Stimulated activated CD4-positive, alpha-beta T cell treated with anti-CD3 and anti-CD28 coated beads, Interleukin-4, amount 100 ng/mL, for 48 hours (primary cell): ENCODE measurements at places on chromosomes 11 and 22.

DNA sequence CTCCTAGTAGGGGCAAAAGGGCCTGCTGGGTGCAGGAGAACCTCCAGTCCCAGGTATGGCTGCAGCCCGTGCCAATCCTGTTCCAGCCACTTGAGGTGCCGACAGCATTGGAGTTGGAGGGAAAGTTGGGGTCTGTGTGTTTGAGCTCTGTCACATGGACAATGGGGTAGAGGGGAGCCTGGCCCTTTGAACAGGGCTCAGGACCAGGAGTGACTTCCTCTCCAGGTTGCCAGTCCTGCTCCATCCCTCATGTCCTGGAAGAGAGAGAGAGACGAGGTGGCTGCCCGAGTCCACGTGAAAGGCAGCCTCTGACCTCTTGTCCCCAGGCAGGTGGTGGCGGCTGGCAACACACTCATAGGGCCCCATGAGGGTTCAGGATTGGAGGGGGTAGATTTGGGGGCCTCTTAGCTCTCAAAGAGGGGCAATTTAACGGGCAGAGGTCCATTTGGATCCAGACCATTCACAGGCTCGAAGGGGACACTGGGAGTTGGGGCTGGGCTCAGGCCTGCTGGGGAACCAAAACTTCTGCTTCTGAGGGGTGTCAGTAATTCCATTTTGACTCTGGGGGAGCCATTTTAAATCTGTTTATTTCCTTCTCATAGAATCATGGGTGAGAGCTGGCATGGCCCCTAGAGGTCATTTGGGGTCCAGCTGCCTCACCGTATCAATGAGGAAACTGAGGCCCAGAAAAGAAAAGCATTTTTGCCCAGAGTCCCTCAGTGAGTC is 4.1 kb downstream of the ADORA2A start:
- no peak for DNase-seq

- DNase-seq = no peak
Measured at GRCh38 chr11:16404781-16405285, 48.5 kb upstream of the SOX6 start.

- DNase-seq = no peak
Measured at GRCh38 chr11:97754976-97755375, 1265.8 kb upstream of the CNTN5 start.

DNA sequence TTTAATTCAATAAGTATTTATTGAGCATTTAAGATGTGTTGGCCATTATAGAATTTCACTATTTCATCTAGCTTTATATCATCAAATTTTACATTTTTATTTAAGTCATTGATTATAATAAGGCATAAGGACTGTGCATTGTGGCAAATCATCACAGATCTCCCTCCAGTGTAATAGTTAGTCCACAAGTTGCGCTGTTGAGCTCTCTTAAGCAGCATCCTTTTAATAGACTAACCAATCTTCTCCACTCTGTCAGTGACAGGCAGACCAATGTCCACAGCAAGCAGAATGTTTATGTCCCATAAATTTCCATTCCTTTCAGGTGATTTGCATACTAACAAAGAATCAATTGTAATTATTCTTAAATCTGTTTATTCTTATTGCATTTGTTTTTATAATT is 595.3 kb upstream of the CCDC90B start:
- no peak for DNase-seq

- DNase-seq = no peak
Measured at GRCh38 chr22:42313204-42313603, 42.8 kb upstream of the TCF20 start.

- no peak for DNase-seq
Measured at GRCh38 chr11:46383974-46384701, 2.7 kb downstream of the MDK start.

- DNase-seq = no peak
Measured at GRCh38 chr11:57403802-57404147, 13.3 kb upstream of the PRG2 start.

- no peak for DNase-seq
Measured at GRCh38 chr22:28582806-28583205, 96.8 kb downstream of the TTC28 start.

GRCh38 chr11:32374261-32374711 is 61.1 kb downstream of the WT1 start:
- peak; percentile 34 for DNase-seq

DNA sequence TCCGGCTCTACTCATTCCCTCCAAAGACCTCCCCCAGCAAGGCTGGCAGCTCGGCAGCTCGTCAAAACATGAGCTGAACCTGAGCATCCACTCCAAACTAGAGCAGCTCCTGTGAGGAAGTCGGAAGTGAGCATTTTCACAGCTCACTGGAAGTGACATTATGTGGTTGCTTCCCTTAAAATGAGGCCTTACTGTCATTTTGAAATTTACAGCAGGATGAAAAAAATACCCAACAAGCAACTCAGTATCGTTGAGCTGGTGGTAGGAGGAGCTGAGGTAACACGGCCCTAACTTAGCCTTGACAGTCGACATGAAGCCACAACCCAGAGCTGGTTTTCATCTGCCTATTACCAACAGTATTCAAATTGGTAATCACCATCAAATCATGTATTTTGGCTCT is 38.0 kb upstream of the ARFGAP3 start:
- DNase-seq = no peak

DNA sequence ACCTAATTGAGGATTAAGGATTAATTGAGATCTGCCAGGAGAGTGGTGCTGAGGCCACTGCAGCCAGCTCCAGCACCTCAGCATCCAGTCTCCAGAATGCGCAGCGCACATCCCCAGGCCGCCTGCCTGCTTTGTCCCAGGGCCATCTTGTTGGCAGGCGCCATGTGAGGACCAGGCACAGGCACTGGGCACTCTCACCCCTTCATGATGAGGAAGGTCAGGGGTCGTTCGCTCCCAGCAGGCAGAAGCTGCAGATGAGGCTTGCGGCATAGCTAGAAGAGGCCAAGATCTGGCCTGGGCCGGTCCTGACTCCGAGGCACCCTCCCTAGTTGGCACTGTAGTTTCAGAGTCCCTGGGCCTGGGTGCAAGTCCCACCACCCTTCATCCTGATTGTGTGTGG is 6.4 kb downstream of the CABP2 start:
- no peak for DNase-seq

DNA sequence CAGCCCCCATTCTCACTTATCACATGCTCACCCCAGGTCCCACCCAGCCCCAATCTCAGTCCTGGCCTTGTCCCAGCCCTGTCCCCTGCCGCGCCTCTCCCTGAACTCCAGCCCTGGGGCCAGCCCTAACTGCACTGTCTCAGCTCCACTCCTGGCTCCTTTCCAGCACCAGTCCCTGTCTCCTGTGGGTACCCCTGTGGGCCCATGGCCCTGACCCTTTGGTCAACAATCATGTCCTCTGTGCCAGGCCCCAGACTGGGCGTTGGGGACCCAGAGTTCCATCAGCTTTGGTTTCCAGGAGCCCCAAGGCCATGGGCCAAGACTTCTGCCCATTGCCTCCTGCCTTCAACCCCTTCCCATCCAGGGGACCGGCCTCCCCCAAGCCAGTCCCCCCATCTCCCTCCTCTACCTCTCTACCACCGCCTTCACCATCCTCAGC is 757 bp downstream of the SPI1 start:
- no peak for DNase-seq

DNA sequence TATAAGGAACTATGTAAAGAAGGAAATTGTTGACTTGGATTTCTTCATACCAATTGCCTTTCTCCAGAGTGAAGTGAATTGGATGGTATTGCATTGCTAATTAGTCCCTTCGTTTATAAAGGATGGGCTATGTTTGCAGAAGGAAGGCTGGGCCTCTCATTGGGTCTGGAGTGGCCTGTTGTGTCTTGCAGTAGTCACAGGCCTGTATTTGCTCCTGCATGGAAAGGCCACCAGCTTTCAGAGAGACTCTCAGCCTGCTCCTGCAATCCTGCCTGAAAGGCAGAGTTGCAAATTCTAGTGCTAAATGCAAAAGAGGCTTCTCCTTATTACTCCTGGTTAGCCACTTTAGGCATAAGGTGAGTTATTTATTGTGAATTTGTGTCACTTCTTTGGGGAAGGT is 103.8 kb downstream of the EXT2 start:
- DNase-seq = no peak

DNA sequence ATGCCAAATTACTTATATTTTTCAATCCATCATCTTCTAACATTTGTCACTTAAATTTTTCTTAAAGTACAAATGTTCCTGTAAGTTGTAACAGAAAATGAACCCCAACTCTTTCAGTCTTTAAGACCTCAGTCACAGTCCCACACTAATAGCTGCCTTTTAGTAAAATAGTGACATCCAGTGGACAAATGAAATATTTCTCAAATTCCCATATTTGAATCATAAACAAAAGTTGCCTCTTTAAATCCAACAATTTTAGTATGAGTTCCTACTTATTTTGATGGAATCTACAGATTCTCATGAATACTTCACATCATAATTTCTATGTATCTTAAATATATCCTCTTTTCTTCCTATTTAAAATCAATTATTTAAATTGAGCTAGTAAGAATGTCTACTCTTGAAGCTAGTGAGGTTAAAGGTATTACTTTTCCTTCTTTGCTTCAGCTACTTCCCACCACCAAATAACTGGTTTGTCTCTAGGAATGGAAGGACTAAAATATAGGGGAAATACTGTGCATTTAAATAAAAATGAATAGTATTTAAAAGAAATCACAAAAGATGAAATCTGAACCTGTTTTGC is 9.2 kb downstream of the LIN7C start:
- DNase-seq = no peak

DNA sequence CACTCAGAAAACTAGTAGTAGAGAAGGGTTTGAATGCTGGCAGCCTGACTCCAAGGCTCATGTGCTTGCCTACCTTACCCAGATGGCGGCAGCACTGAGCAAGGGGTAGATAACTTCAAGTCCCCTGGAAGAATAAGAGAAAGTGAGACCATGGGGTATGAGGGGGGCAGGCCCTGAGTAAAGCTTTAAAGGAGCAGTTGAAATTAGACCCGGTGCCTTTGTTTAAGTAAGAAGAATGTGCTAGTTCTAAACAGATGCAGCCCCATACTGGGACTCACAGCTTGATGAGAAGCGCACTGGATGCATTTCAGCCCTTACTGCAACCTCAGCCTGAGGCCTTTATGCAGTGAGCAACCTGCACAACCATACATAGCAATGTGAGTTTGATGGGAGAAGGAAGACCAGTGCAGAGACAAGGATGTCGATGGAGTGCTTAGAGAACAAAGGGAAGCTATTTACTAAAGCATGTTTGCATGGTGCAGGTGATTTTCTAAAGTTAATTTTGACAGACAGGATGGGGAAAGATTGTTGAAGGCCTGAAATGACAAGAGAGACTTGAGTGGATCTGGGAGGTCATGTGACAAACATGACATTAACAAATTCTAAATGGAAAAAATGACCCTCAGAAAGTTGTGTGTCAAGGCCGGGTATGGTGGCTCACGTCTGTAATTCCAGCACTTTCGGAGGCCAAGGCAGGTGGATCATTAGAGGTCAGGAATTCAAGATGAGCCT is 27.1 kb upstream of the TMA7B start:
- peak; percentile 62 for DNase-seq

DNA sequence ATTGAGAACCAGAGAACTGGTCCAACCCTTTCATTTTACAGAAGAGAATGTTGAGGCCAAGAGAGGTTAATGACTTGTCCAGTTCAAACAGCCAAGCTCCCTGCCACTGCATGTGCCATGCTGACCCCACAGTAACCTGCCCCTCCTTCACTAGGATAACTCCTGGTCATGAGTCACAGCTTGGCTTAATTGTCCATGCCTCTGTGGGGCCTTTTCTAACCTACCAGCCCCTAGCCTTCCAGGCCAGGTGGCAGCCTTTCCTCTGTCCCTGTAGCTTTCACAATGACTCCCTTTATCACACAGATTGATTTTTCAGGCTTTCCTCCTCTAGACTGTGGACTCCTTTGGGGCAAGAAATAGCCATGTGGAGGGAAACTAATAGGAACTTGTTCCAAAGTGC is 97.2 kb downstream of the PIWIL4 start:
- no peak for DNase-seq

DNA sequence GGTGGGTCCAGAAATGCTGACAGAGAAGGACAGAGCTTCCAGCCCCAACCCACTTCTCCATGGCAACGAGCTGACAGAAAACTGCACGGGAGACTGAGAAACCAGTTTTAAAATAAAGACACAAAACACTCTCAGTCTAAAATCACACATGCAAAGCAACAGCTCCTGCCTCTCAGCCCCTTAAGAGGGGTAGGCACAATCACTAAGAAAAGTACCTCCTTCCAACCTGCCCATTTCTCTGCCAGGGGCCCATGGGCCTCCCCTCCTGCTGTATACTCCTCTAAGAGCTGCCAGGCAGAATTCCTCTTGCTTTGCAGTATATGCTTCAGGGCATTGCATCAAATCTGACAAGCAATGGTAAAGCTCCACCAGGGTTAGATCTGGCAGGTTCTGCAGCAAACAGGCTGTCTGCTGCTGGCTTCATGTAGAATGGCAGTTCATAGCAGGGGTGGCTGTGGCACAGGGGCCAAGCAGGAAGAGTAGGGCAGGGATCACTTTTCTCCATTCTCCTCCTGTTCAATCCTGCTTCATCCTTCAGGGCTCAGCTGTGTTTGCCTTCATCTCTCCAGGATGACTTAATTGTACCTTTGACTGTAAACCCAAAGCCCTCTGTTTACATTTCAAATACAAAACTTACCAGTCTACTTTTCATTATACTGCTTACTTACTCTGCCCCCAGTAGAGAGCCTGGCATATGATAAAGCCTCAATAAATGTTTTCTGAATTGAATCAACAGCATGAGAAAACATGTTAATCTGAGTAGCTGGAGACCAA is 77.7 kb downstream of the KCNC1 start:
- no peak for DNase-seq

GRCh38 chr22:48654492-48654891 is 1173.2 kb downstream of the BRD1 start:
- DNase-seq = no peak

- peak; percentile 15 for DNase-seq
Measured at GRCh38 chr11:33920838-33921613, 29.1 kb upstream of the LMO2 start.

DNA sequence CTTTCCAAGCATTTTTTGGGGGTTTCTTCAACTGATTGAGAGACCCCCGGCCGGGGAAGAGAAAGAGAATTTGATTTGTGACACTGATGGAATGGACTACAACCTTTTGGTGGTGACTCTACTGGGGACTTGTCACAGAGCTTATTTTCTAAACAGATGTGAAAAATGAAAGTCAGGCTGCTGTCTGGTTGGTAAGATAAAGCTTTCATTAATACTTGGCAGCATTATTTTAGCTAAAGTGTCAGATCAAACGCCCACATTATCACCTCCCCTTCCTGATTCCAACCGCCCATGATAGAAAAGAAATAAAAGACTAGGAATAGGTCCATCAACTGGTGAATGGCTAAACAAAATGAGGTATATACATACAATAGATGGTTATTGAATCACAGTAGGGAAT is 45.6 kb upstream of the EHF start:
- DNase-seq = no peak

DNA sequence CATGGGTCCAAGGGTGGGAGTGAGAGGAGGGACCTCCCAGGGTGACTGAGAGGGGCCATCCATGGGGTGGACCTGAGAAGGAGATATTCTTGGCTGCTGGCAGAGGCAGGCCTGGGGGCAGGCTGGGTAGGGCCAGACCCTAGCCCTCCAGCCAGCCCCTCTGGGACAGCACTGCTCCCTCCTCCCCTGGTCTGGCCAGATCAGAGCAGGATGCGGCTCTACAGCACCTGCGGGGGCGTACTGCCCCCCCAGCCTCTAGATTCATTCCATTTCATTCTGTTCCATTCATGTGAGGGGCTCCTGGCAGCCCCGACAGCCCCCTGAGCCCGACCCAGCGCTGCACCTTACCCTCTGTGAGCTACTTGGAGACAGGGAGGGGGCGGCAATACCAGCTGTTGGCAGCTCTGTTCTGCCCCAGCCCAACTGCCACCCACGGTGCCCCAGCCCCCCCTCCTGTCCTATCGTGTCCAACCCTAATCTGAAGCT is 34.3 kb upstream of the MYRF start:
- DNase-seq = no peak
